GM04503 (cell line): ENCODE measurements at places on chromosomes 12 and 14.
A peak's percentile ranks its signal among the peaks of the same experiment; 100 is the strongest.

GRCh38 chr12:25207411-25207810, 12.4 kb downstream of the ETFRF1 start:
- DNase-seq: no peak

DNA sequence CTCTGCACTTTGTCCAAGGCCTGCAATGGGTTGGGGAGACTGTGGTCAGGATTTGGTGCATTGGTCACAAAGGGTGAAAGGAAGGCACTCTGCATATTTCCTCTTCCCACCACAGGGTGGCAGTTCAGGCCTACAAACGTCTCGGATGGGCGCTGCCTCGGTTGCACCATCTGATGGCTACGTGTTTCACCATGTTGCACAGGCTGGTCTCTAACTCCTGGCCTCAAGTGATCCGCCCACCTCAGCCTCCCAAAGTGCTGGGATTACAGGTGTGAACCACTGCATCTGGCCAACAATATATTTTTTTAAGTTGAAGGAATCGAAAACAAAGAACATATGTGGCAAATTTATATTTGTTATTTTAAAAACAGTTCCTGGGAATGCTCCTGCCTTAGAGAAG, 35.1 kb downstream of the TMBIM6 start:
- DNase-seq: peak; percentile 17

DNA sequence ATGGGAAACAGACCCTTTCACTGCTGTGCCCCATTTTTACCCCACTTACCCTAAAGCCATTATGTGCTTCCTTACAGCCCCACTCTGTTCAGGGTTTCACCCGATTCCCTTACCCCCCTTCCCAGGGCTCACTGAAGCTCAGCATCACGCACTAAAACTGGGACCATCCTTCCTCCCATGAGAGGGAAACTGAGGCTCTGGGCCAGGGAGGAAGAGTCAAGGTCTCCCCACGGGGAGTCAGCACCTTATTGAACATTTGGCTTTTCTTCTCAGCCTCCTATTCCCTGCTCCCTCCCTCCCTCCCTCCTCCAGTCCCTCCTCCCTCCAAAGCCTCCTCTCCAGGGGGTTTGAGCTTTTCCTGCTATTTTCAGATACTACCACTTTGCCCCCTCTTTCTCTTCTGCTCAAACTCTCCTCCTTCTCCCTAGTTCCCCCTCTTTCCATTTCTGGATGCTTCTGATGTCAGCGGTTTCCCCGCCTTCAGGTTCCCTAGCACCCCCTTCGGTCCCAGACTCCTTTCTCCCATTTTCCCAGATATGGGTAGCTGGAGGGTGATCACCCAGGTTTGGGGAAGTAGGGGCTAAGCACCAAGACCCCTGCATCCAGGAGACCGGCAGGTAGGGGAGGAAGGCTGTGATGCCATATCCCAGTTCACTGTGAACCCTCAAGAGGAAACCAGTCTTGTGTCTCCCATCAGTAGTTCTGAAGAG, 960 bp downstream of the GPR162 start:
- DNase-seq: no peak

GRCh38 chr12:130835011-130835410, 4.0 kb downstream of the STX2 start:
- no peak for DNase-seq

DNA sequence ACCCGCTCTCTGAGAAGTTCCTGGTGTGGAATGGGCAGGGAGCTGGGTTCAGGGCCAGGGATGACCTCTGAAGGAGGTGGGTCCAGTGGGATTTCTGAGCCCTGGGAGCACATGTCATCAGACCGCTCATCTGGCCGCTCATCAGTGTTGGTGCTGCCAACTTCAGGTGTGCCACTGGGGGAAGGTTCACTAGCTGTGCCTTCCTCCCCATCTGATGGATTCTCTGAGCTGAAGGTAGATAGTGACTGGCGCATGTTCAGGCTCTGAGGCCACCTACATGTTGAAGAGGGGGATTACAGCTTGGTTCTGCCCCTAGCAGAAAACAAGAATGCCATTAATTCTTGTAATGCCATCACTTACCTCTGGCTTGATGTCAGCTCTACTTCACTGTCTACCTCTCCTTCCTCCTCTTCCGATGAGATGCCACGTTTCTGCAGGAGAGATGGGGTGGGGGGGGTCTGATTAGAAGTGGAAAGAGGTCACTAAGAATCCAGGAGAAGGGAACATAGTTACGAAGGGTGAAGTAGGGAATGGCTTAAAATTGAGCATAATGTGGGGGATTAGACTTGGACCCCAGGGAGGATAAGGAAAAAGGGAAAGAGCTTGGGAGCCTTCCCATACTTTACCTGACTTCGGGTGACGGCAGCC, 17.2 kb downstream of the MAP3K12 start:
- DNase-seq: no peak

GRCh38 chr12:111126331-111126730, 206.0 kb upstream of the MYL2 start:
- DNase-seq: no peak

DNA sequence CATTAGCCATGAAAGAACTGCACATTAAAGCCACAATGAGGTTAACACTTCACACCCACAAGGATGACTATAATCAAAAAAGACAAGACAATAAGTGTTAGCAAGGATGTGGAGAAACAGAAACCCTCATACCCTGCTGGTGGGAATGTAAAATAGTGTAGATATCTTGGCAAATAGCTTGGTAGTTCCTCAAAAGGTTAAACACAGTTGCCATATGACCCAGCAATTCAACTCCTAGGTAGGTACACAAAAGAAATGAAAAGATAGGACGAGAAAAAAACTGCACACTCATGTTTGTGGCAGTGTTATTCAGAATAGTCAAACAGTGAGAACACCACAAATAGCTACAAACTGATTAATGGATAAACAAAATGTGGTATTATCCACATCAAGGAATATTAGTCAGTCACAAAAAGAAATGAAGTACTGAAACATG, 93.5 kb downstream of the ATXN2 start:
- DNase-seq: no peak

DNA sequence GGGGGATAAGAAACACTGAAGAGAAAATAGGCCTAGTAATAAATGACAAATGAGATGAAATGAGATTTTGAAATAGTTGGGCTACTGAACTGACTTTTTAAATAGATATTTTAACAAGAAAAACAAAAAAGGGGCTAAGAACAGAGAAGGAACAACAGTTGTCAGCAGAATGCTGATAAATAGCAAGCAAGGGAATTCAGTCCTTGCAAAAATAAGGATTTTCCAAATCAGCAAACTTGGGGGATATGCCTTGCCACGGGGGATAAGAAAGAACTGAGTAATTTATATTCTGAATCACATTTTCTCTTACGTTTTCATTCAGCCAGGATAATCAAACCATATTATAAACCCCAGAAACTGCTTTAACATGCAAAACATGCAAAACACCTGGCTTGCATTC, 12.9 kb upstream of the CCDC196 start:
- no peak for DNase-seq

GRCh38 chr14:102557434-102558226, 34.8 kb upstream of the RCOR1 start:
- DNase-seq: no peak

- DNase-seq: no peak
Measured at GRCh38 chr12:10155966-10156365, 16.0 kb downstream of the OLR1 start.

DNA sequence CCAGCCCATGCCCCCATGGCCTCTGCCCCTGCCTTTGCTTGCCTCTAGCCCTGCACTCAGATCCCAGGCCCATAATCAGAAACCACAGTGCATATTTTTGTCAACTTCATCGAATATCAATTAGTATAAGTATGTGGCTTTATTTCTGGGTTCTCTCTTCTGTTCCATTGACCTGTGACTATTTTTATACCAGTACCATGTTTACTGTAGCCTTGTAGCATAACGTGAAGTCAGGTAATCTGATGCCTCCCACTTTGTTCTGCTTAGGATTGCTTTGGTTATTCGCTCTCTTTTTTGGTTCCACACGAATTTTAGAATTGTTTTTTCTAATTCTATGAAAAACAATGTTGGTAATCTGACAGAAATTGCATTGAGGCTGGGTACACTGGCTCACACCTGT, 14.9 kb downstream of the EEA1 start:
- no peak for DNase-seq

GRCh38 chr14:99621948-99622347, 17.9 kb upstream of the CCDC85C start:
- DNase-seq: no peak

GRCh38 chr14:39440975-39441374, 8.7 kb upstream of the FBXO33 start:
- DNase-seq: no peak

- peak; percentile 93 for DNase-seq
Measured at GRCh38 chr12:121214855-121215745, 5.2 kb downstream of the P2RX4 start.

- no peak for DNase-seq
Measured at GRCh38 chr14:53331921-53332320, 178.8 kb upstream of the DDHD1 start.

GRCh38 chr14:98138666-98139065, 1133.3 kb downstream of the BCL11B start:
- DNase-seq: no peak

DNA sequence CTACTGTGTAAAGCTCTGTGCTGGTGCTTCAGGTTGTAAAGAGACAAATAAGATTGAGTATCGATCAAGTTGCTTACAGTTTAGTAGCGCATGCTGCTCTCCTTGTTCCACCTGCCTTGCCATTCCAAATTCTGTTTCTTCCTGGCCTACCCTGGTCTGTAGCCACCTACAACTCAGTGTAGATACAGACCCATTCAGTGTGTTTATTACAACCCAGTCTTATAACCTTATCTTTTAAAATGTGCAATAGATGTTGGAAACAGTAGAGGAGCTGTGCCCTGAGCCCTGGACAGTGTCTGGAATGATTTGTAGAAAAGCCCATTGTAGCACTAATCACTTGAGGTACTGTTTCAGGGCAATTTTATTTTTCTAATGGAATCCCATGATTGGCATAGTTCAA, 68.5 kb downstream of the DIP2B start:
- DNase-seq: no peak

DNA sequence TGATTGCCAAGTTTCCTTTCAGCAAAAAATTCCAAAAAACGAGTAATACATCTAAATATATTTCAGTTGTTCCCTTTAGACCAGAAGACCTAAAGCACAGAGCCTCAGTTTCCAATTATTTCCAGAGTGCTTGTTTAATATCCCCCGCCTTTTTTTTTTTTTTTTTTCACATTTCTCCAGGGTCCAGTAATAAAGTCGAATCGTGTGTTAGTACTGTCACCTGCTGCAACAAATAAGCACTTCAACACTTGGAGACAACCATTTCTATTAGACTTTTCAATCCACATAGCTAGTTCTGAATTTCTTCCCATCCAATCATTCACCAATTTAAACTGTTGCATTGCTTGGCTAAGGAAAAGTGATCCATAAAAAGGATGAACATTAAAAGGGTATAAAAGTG, 13.6 kb downstream of the PDE6H start:
- DNase-seq: no peak

DNA sequence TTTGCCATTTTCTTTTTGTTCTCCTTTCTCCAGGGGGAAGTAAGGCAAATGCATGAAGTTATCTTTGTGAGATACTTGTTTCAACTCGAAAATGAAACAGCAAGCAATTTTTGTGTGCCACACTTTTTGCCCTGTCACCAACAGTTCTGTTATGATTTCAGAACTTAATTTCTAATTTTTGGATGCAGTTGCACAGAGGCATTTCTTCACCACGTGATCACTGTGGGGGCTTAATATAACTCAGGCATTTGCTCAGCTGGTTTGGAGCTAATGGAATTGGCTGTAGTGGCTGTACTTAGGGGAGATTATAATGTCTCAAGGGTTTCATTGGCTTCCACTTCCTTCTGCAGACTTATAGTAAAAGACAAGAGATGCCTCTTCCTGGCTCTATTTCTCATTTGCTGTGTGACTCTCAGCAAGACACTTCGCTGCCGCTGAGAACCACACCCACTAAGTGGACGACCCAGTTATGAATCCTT, 452.4 kb downstream of the RAD51B start:
- DNase-seq: no peak

- no peak for DNase-seq
Measured at GRCh38 chr14:81120501-81120900, 100.3 kb downstream of the GTF2A1 start.

DNA sequence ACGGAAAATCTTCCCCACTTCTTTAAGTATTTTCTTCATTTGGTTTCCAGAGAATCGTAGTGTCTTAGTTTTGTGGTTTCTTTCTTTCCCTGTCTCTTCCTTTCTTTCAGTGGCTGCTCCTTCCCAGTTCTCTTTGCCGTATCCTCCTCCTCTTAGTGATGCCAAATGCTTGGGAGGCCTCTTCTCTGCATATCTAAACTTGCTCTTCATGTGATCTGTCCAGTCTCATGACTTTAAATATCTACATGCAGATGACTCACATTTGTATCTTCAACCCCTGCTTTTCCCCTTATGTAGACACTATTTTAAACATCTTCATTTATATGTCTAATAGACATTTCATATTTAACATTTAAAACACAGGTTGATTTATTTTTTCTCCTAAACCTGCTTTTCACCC, 149.2 kb downstream of the PTCSC3 start:
- no peak for DNase-seq

- no peak for DNase-seq
Measured at GRCh38 chr14:106842687-106843086, 1316.3 kb downstream of the TMEM121 start.

DNA sequence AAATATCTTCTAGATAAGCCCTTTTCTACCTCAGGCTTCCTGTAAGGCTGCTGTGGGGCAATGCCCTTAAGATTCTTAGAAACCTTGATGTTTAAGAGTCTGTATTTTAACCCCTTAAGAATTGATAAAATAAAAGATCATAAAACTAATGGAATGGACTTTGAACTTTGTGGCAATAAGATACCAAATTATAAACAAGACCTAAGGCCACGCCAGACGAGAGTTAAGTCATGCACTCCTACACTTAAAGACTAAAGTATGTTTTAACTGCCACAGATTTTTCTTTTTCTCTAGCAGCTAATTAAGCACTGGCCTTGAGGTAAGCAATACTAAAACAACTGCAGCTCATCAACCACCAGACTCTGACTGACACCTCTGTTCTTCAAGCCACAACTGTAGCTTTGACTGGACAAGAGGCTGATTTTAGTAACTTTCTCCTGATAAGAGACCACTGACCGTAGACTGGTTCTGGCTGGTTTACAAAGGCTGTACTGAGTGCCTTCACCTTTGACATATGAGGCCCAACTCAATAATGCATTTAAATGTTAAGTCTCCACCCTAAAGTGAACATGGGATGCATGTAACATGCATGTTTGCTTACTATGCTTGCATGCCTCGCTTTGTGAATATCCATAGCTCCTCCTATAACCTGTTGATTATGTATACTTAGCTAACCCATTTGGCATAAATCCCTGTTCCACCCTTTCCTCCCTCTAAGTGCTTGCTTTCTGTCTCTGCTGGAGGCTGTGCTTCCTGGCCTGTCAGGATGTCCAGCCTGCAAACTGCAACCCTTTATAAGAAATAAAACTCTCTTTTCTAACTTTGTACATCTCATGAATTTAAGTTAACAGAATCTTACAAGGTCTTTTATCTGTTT, 71.9 kb downstream of the KLHL28 start:
- no peak for DNase-seq

- no peak for DNase-seq
Measured at GRCh38 chr14:47675466-47676314, at the start of gene MDGA2. MDGA2 (minus strand) TSS chr14:47675605.
